Vagina (tissue), 2 donors: ENCODE measurements at places on chromosomes 5 and 9.

GRCh38 chr5:102638912-102639652 is 116.0 kb upstream of the PAM start:
- no peaks in the 10 kb centered on the region for H3K36me3 ChIP-seq
- no peak overlapping the region for H3K27ac ChIP-seq
- H3K27me3 ChIP-seq = no peaks in the 10 kb centered on the region
- no peak for DNase-seq
- no peaks in the 10 kb centered on the region for H3K4me1 ChIP-seq

GRCh38 chr5:176369934-176370711 is 4.8 kb downstream of the ARL10 start:
- H3K27me3 ChIP-seq = no peaks in the 10 kb centered on the region
- peaks cover 27% of the 10 kb centered on the region for H3K36me3 ChIP-seq
- peaks cover 8% of the 10 kb centered on the region for H3K4me1 ChIP-seq
- no peak overlapping the region for H3K4me3 ChIP-seq
- DNase-seq = no peak
- H3K27ac ChIP-seq = no peak overlapping the region

DNA sequence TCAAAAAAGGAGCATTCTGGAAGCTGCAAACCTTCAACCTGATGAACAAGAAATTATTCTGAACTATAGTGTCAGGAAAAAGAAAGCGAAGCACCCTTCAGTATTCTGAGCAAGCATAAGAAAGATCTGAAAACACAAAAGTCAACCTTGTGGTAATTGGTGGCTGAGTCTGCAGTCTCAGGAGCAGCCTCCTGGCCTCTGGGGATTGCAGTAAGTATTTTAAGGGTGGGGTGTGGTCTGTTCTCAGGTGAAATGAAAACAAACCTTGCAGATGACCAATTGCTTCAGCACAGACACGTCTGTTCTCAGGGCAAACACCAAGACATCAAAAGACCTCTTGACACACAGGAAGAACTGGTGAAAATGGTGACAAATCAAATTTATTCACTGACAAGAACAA is 147.8 kb upstream of the RAPGEF1 start:
- no peaks in the 10 kb centered on the region for H3K27me3 ChIP-seq
- H3K36me3 ChIP-seq = peaks cover 8% of the 10 kb centered on the region
- no peak overlapping the region for H3K4me3 ChIP-seq
- no peaks in the 10 kb centered on the region for H3K4me1 ChIP-seq
- H3K27ac ChIP-seq = no peak overlapping the region
- no peak for DNase-seq

GRCh38 chr9:123370526-123371227 is 14.7 kb downstream of the CRB2 start:
- H3K36me3 ChIP-seq = no peaks in the 10 kb centered on the region
- no peak overlapping the region for H3K4me3 ChIP-seq
- DNase-seq = no peak
- peaks cover 6% of the 10 kb centered on the region for H3K27me3 ChIP-seq
- no peak overlapping the region for H3K27ac ChIP-seq
- peaks cover 10% of the 10 kb centered on the region for H3K4me1 ChIP-seq

DNA sequence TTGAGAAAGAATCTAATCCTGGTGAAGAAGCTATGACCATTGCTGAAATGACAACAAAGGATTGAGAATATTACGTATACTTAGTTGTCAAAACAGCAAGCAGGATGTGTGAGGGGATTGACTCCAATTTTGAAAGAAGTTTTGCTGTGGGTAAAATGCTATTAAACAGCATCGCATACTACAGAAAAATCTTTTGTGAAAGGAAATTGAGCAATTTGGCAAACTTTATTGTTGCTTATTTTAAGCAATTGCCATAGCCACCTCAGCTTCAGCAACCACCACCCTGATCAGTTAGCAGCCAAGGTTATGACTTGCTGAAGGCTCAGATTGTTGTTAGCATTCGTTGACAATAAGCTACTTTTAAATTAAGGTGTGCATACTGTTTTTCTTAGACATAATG is 22.5 kb upstream of the ARL14EPL start:
- no peaks in the 10 kb centered on the region for H3K4me1 ChIP-seq
- no peaks in the 10 kb centered on the region for H3K36me3 ChIP-seq
- no peak overlapping the region for H3K27ac ChIP-seq

- H3K36me3 ChIP-seq = no peaks in the 10 kb centered on the region
- no peak overlapping the region for H3K4me3 ChIP-seq
- no peaks in the 10 kb centered on the region for H3K27me3 ChIP-seq
- H3K27ac ChIP-seq = no peak overlapping the region
- no peak for DNase-seq
- no peaks in the 10 kb centered on the region for H3K4me1 ChIP-seq
Measured at GRCh38 chr5:73633060-73633459, 7.1 kb downstream of the ARHGEF28 start.

GRCh38 chr9:26237256-26237655 is 559.0 kb upstream of the TUSC1 start:
- DNase-seq = no peak
- H3K36me3 ChIP-seq = no peaks in the 10 kb centered on the region
- H3K27me3 ChIP-seq = no peaks in the 10 kb centered on the region
- no peak overlapping the region for H3K27ac ChIP-seq
- no peak overlapping the region for H3K4me3 ChIP-seq

DNA sequence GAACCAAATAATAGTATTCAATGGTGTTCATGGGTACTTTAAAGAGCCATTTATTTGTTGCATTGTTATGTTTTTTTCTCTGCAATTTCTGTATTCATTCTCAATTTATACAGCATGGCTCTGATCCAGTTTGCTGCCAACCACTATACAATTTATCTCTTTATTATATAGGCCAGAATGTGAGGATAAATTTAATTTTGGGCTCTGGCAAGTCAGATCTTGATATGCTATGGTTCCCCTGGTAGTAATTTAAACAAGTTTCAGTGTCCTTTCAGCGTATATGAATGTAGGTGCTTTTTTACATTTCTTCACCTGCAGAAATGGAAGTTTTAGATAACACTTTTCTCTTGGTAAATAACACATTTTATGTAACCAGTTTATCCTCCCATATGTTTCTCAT is 1118.0 kb upstream of the SEMA6A start:
- H3K4me1 ChIP-seq = no peaks in the 10 kb centered on the region
- no peak for DNase-seq
- no peaks in the 10 kb centered on the region for H3K27me3 ChIP-seq

GRCh38 chr5:6791031-6791430 is 77.8 kb downstream of the TENT4A start:
- H3K4me1 ChIP-seq = no peaks in the 10 kb centered on the region
- no peak overlapping the region for H3K4me3 ChIP-seq
- H3K27ac ChIP-seq = no peak overlapping the region
- H3K27me3 ChIP-seq = no peaks in the 10 kb centered on the region

DNA sequence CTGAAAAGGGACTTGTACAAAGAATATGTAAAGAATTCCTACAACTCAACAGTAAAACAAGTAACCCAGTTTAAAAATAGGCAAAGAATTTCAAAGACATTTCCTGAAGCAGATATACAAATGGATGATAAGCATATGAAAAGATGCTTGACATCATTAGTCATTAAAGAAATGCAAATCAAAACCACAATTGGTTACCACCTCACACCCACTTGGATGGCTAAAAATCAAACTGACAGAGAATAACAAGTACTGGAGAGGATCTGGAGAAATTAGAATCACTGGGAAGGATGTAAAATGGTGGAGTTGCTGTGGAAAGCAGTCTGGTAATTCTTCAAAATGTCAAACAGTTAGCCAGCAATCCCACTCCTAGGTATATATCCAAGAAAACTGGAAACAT is 12.5 kb upstream of the FOXE1 start:
- no peak overlapping the region for H3K27ac ChIP-seq

DNA sequence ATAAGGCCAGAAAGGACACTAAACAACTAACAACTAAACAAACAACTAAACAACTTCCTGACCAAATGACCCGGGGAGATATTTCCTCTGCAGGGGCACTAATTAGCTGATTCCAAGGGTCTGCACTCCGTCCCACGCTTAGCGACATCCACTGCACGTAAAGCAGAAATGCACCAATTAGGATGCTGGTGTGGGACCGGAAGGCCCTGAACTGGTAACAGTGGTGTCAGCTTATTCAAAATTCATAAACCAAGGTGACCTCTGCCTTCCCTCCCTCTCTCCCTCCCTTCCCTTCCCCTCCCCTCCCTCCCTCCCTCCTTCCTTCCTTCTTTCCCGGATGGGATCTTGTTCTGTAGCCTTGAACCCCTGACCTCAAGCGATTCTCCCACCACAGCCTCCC is 9.6 kb downstream of the RASGEF1C start:
- no peak for DNase-seq
- no peaks in the 10 kb centered on the region for H3K4me1 ChIP-seq
- H3K4me3 ChIP-seq = no peak overlapping the region
- no peaks in the 10 kb centered on the region for H3K36me3 ChIP-seq

DNA sequence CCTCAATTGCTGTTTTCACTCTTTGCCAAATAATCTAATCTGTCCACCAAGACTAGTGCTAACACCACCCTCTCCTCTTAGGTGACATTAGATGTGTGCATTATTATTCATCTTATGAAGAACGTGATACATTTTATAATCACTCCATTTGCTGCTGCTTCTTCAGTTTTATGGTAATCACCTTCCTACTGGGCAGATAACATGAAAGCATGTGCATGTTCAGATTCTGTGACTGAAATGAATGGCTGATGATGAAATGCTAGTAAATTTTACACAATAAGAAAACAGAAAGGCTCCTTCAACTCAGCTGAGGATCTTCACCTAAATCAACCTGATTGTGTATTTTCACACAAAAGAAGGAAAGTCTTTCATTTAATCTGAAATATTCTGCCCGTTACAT is 577.6 kb downstream of the CSNK1G3 start:
- no peaks in the 10 kb centered on the region for H3K36me3 ChIP-seq
- DNase-seq = no peak
- no peaks in the 10 kb centered on the region for H3K4me1 ChIP-seq
- no peak overlapping the region for H3K27ac ChIP-seq
- no peak overlapping the region for H3K4me3 ChIP-seq

DNA sequence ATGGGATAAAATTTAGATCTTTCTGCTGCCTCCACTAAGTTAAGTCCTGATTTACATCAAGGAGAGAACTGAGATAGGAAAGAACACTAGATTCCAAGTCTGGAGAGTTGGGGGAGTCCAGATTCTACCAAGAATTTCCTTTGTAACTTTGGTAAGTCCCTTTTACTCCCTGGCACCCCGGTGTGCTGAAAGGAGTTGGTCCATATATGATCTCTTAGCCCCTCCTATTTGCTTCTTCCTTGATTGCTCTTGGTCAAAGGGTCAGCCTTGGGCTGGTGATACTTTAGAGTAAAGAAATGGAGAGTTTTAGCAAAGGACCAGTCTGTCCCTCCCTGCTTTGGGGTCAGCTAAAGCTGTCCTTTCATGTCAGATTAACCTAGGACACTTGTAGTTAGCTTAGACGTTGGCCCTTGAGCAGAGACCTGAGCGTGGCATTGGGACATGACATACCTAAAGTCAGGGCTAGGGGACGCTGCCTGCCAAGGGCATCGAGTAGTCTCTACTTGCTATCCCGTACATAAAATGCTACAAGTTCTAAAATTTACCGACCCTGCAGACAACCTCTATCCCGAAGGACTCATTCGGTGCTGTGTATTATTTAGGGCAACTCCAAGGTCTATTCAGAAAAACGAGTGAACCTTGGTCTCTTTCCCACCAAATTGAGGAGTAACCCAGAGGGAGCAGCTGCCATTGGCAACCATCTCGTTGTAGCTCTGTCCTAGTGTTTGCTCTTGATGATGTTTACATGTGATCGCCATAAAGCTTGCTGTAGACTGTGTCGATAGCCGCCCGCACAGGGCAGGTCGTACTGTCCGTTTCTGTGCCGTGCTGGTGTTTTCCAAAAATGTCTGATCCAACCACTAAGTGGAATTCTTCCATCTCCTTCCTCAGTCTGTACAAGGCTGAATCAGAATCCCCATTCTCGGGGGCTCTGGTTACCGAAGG is 94.4 kb downstream of the PDE6A start:
- no peaks in the 10 kb centered on the region for H3K36me3 ChIP-seq
- DNase-seq = no peak
- H3K4me1 ChIP-seq = peaks cover 7% of the 10 kb centered on the region
- H3K27me3 ChIP-seq = no peaks in the 10 kb centered on the region

DNA sequence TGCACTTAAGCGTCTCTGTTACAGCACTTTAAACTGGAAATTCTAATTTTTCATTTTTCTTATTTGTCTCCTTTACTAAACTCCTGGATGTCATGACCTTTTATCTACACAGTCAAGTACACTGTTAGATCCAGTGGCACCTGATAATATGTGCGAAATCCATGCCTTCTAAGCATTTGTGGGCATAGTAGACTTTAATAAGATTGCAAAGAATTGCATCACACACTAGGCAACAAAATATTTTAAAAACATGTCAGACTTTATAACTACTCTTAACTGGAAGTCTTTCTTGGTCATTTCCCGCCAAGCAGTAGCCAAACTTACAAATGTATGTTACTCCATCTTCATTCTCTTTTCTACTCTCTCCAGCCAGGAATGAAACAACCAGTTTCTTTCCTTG is 5.0 kb upstream of the SPINK1 start:
- no peaks in the 10 kb centered on the region for H3K36me3 ChIP-seq
- no peaks in the 10 kb centered on the region for H3K27me3 ChIP-seq
- no peak overlapping the region for H3K27ac ChIP-seq
- H3K4me3 ChIP-seq = no peak overlapping the region

GRCh38 chr9:121322037-121322736 is 47.9 kb downstream of the STOM start:
- peaks cover 61% of the 10 kb centered on the region for H3K4me1 ChIP-seq
- no peak overlapping the region for H3K4me3 ChIP-seq
- H3K27me3 ChIP-seq = no peaks in the 10 kb centered on the region
- DNase-seq = no peak
- H3K27ac ChIP-seq = peak overlapping the region; percentile 98
- H3K36me3 ChIP-seq = peaks cover under 1% of the 10 kb centered on the region

- no peaks in the 10 kb centered on the region for H3K4me1 ChIP-seq
- no peaks in the 10 kb centered on the region for H3K36me3 ChIP-seq
- H3K27me3 ChIP-seq = no peaks in the 10 kb centered on the region
- DNase-seq = no peak
- no peak overlapping the region for H3K27ac ChIP-seq
- H3K4me3 ChIP-seq = no peak overlapping the region
Measured at GRCh38 chr5:173556142-173557028, 60.1 kb downstream of the BOD1 start.

DNA sequence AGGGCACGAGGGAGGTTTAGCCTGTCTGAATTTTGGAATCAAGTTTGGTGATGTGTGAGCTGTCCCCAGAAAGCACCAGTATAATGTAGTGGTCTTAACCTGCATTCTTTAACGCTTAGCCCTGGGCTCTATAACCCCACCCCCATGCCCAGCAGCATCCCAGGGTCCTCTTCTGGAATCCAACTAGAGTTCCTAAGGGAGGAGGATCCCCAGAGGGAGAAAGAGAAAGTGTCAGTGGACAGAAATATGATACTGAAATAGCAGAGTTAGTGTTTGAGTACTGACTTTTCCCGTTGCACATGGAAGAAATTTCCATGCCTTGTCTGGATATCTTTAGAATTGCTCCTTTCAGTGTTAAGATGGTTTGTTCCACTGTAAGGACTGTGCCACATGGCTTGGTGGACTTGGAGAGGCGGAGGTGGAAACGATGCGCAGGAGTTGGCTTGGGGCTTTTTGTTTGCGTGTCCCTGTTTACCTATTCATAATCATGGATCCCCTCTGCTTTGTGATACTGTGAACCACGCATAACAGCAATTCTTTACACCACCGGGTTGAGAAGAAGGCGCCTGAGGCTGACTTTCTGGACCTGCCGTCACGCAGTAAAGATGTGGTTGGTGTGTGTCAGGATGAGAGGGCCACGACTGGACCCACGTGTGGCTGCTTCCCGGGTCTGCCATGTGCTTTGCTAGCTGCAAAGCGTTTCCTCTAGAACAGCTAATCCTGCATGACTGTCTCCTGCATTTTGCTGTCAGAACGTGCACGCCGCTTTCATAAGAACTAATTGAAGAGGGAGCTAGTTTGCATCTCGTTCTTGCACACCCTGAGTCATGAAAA is 142.3 kb downstream of the SMARCA2 start:
- H3K4me1 ChIP-seq = peaks cover 54% of the 10 kb centered on the region
- H3K27ac ChIP-seq = peak overlapping the region; percentile 77
- no peak for DNase-seq
